GM12892 (cell line): ENCODE measurements at places on chromosomes 13 and 19.

DNA sequence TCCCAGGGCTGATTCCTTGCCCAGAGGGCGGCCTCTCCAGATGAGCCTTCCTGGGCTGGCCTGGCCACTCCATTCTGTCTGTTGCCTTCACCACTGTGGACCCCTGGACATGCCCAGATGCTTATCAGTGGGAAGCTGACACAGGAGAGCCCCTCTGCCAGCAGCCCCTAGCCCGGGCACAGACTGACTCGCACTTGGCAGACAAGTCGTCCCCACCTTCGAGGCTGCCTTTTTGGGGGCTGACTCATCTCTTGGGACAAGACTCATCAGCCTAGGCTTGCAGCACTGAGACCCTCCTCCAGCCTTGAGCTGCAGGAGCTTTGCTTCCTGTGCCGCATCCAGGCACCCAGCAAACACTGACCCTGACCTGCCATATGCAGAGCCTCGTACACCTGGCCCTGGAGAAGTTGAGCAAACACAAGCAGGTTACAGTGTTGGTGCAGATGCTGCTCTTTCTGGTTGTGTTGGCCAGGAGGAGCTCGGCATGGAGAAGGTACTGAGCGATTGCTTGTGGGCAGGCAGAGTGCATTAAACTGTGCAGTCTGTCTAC, 8.1 kb downstream of the CHST8 start:
- no peak for DNase-seq

DNA sequence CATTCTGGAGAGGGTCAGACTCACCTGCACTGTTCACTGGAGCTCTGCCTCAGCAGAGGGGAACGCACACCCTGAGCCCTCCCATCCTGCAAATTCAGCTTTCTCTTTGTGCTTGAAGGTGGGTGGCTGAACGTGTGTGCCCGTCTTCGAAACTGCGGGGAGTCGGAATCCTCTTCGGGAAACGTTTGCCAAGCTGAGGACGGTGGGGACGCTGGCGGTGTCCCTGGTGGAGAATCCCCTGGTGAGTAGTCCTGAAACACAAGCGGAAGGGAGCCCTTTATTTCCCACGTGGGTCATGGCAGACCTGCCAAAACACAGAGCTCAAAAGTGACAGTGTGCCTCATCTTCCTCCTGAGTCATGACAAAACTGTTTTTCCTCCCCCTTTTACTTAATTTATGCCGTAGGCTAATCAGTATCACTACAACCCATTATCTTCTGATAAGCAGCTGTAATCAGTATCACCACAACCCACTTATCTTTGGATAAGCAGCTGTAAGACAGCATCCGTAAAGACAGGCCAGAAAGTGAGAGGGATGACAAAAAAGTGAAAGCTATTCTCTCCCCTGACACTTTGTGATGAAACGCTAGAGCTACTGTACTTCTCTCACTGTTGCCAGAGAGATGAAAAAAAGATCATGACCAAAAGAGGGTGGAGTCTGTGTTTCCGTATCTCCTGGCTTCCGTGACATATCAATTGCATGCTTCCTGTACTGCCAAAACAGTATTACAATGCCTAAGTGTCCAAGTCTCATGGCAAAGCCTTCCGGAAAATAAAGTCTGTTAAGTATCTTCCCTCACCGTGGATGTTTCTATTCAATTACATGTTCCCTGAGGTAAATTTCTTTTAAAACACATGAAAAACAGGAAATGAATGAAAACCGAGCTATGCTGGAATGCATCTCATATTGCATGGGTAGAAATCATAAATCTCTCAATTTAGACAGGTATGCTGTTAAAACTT, 155.5 kb downstream of the TBC1D4 start:
- peak; percentile 17 for DNase-seq

DNA sequence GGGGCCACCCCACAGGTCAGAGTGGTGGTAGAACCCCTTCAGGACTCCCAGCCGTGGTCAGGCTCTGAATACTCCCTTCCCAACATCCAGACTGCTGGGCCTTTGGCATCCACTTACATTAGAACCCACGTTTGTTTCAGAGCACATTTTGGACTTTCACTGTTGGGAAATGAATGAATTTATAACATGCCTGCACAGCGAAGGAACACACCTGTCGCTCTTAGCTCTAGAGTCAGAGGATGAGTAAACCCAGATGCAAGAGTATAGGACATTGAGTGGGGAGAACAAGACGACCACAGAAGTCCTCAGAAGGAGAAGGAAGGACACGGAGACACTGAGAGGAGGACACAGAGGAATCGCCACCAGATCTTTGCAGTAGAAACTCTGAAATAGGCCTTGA, 30.9 kb downstream of the SHISA2 start:
- DNase-seq = no peak

DNA sequence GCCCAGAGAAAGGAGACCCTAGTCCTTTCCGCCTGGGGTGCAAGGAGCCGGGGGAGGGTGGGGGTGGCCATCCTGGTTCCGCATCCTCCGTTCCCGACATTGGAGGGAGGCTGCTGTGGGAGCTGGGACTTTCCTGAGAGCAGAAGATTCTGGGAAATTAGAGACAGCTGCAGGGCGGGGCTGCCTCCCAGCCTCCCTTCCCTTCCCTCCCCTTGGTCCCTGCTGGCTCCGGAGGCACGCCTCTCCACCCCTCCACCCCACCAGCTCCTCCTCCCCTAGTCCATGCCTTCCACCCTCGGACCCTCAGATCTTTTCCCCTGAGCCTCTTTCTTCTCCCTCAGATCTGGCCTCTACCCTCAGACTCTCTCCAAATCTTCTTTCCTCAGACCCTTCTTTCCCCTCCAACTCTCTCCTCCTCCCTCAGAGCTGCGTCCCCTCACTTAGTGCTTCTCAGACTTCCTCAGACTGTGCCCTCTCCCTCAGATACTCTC, 3.1 kb upstream of the BCL3 start:
- no peak for DNase-seq

DNA sequence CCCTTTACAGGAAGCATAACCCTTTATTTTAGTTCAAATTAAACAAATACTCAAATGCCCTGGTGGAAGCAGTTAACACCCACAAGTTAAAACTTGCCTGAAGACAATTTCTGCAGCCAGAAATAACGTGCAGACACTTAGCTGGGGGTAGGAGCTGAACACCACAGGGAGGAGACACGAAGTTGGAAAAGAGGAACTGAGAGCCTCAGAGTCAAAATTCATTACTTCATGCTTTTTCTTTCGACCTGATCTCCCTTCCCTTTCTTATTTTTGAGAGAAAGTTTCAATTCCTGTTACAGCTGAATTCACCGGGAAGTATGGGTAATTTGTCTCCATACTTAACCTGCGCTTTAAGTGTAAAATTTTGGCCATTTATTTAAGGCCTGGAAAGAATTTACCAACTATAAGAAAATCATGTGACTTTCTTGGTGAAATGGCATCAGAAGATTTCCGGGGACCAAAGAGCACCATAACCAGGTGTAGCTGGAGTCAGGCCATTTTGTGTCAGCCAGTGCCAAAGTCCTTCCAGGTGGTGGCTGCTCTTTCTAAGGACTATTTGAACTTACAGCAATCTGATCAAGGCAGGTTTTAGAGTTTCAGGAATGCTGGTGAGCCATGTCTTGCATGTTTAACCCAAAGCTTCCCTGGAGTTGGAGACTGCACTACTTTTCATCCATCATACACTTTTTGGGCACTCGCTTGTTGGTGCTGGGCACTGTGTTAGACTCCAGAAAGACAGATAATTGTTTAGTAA, 46.5 kb upstream of the RCBTB2 start:
- no peak for DNase-seq

DNA sequence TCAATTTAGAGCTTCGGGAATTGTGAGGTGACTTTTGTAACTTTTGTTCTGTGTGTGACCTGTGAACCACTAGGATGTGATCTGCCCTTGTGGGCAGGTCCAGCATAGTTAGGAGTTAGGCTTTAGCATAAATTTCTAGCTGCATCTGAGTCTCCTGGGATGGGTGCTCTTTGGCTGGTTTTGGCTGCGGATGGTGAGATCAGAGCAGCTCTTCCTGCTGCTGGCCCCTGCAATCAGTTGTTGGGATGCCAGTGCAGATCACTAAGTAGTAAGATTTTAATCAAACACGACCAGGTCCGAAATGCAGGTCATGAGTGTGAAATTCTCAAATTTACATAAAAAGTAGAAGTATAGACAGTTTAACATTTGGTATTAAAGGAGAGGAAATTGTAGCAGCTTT, 8.5 kb downstream of the CEBPG start:
- DNase-seq = no peak

DNA sequence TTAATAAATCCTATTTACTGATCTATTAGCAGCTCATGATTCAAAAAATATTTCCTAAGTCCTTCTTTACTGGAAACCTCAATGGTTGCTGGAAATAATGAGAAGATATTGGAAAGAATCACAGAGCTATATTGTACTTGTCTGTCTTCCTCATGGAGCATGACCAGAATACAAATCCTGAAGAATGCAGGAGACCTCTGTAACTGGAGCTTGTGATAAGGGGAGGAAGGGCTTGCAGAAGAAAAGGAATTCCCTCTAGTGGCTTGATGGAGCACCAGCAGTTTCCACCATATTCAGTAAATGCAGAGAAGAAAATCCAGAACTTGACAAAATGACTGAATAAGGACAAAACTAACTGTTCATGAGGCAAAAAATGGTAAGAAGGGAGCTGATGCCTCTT, 1333.1 kb downstream of the EFNB2 start:
- no peak for DNase-seq

DNA sequence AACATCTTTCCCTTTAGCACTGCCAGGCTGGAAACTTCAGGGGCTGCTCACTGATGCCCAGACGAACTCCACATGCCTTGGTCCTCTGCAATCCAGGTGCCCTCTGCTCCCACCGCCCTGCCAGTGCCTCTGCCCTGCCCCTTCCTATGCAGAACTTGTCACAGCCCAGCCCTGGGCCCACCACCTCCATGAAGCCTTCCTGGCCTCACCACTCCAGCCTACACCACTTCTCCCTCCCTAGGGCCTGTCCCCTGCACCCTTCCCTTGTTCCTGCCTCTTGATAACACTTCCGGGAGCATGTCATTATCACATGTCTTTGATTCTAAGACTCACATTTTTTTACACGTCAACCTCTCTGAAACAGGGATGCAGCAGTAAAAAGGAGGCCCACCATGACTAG, 627.2 kb downstream of the UQCRFS1 start:
- DNase-seq = no peak

- DNase-seq = no peak
Measured at GRCh38 chr19:33689138-33689746, 67.5 kb downstream of the CHST8 start.

GRCh38 chr19:35478794-35479677, 11.2 kb downstream of the KRTDAP start:
- no peak for DNase-seq

GRCh38 chr19:611481-611868, 21.8 kb downstream of the HCN2 start:
- DNase-seq = no peak

GRCh38 chr19:45640849-45641273, 1.7 kb upstream of the EML2 start:
- DNase-seq = no peak

DNA sequence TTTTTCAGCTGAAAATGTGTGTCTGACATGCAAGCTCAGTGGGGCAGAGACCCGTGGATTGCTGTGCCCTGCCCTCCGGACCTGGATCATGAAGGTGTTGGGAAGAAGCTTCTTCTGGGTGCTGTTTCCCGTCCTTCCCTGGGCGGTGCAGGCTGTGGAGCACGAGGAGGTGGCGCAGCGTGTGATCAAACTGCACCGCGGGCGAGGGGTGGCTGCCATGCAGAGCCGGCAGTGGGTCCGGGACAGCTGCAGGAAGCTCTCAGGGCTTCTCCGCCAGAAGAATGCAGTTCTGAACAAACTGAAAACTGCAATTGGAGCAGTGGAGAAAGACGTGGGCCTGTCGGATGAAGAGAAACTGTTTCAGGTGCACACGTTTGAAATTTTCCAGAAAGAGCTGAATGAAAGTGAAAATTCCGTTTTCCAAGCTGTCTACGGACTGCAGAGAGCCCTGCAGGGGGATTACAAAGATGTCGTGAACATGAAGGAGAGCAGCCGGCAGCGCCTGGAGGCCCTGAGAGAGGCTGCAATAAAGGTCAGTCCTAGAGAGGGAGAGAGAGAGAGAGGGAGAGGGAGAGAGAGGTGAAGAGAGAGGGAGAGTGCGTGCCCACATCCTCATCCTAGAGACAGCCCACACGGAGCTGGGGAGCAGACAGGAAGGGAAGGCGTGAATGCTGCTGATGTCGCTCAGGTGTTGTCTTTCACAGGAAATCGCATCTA, 5.1 kb upstream of the DCUN1D2 start:
- no peak for DNase-seq

GRCh38 chr13:83450591-83450990, 431.7 kb downstream of the SLITRK1 start:
- no peak for DNase-seq

DNA sequence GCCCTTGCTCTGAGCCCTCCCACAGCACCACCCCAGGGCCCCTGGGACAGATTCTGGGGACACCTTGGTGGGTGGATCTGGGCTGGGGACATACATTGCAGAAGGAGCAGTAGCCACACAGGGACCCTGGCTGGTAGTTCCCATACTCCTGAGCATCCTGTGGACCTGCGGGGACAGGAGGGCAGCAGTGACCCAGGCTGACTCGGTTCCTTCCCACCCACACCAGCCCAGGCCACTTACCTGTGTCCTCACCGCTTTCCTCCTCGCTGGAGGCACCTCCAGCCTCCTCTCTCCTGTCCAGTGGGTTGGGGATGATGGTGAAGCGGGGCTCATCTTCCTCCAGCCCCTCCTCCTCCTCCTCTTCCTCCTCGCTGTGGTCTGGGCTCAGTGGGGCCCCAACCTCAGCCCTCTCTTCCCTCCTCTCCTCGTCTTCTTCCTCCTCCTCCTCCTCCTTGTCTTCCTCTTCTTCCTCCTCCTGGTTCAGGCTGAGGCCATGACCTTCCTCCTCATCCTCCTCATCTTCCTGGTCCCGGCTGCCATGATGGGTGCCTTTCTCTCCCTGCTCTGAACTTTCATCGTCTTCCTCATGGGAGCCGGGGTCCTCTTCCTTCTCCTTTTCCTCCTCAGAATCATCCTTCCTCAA, 1.9 kb downstream of the HRC start:
- DNase-seq = no peak

GRCh38 chr13:100100115-100100879, 11.4 kb downstream of the PCCA start:
- DNase-seq = no peak

- no peak for DNase-seq
Measured at GRCh38 chr13:60627071-60627686, 230.2 kb downstream of the TDRD3 start.

- no peak for DNase-seq
Measured at GRCh38 chr19:13366529-13367143, 139.6 kb downstream of the CACNA1A start.

- no peak for DNase-seq
Measured at GRCh38 chr13:114111577-114111976, 20.8 kb downstream of the RASA3 start.
